H9 (cell line): ENCODE measurements at places on chromosomes 5 and 9.

DNA sequence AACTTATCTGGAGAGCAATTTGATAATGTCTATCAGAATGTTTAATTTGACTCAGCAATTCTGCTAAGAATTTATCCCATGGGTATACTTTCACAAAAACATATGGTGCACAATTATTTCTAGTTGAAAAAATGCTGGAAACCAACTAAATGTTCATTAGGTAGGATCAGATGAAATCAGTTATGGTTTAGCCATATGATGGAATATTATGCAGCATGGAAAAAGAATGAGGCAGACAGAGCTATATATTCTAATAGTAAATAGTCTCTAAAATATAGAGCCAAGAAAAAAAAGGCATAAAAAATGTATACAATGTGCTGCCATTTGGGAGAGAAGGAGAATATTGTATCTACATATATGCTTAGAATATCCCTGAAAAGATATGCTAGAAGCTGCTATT lies 3.6 kb upstream of the SPATA6L start:
- no peak for DNase-seq

DNA sequence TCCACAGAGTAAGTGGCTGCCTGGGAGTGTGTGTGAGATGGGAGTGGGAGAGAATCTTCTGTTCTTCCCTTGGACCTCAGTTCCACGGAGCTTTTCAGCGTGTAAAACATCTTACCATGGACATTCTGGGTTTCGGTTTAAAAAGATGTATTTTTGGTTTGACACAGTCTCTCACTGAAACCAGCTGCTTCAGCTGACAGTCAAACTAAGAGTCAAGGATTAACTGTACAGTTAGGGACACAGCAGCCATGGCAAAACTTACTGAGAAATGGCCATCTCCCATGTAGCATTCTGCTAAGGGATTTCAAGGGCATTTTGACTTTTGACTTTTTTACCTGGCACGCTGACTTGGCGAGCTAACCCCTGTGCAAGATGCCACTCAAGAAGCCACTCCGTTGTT lies 93.8 kb upstream of the IL12B start:
- no peak for DNase-seq

DNA sequence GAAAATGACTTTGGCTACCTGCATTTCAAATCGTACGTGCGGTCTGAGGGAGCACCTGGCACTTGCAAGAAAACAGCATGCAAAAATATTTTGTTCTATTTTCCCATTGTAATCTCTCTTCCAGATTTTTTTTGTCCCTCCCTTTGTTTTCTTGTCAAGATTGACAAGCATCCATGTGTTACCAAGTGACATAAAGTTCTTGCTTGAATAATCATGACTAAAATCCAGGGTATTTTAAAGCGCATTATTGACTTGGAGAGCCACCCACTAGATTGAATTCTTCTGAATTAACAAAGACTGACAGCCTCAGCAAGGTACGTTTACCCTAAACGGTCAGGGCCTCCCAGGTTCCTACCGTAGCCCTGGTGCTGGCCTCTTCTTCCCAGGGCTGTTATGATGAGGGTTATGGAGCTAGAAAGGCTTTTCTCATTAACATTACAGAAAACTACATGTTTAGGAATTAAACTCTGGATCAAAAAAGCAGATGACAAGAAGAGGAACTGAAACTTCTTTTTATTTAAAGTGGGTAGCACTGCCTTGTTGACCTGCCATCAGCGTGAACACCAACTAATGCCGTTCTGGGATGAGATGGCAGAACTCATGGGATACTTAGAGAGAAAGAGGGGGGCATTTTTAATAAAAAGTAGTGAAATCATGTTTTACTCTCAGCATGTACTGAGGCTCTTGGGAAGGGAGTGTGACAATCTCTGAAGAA lies 297.0 kb downstream of the EFNA5 start:
- no peak for DNase-seq

DNA sequence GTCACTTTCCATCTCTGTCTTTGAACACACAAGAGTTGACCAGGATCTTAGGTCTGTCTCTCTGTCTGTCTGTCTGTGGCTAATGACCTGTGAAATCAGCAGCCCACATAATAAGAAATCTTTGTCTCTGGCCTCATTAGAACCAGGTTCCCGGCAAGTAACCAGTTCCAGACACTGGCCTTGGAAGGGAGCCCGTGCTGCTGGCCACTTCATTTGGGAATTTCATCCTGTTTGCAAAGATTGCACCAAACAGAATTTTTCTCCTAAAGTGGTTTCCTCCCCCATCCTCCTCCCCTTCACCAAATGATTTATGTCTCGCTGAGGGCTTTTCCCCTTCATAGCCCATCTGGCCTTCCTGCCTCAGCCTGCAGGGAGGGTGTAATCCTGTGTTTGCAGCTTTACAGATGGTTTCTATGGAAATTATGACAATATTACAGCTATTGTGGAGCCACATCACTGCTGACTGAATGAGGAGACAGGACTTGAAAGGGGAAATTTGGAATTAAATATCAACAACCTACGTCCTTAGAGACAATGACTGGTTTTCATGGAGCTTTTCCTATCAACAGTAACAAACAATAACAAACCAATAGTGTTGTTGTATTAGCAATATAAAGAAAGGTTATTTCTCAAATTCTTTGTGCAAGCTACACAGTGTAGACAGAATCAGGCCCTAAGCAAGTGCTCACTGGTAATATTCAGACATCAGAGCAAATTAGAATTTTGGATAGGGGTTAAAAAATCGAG lies 25.7 kb downstream of the DPYSL3 start:
- DNase-seq: no peak
